Stimulated activated CD8-positive, alpha-beta memory T cell treated with anti-CD3 and anti-CD28 coated beads, Interleukin-15, amount 100 ng/mL, for 48 hours (primary cell): ENCODE measurements at places on chromosomes 7 and 10.

DNA sequence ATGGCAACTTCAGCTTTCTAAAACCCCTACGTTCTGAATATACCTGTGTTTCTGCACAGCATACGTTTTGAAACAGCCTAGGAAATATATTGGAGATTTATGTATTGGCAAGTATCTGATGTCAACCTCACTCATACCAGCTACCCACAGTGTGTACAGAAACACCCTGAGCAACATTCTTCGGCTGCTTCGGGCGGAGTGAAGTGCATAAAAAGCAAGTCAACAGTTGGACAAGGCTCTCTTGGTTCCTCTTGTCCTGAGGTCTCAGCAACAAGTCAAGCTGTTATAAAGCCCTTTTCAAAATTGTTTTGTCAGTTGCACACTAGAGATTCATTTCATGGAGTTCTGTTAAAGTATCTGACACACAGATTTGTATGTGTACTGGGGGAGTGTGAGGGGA is 40.0 kb upstream of the PAPSS2 start:
- no peak for DNase-seq

- no peak for DNase-seq
Observed at GRCh38 chr10:54124209-54124885, 676.7 kb downstream of the PCDH15 start.

GRCh38 chr10:34184939-34185386 is 630.1 kb downstream of the PARD3 start:
- DNase-seq: no peak

DNA sequence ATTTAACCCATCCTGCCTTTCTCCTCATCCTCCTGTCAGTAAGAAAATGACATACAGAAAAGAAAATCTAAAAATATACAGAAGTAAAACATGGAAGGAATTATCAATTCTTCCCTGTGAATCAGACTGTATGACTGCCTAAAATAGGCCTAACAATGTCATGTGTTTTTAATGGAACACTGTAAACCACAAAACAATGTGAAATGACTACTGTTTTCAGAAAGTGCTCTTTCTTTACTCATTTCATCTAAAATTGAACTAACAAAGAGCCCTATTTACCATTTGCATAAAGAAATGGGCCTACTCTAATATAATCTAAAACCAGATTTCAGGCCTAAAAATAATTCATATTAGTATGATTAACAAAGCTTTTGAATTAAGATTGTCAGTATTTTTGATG is 35.7 kb downstream of the SEMA3E start:
- DNase-seq: no peak

GRCh38 chr10:130000918-130001317 is 36.8 kb upstream of the EBF3 start:
- DNase-seq: no peak
